ENCODE measurements at places on chromosomes 1 and 21.

- no peak for DNase-seq
These were observed 123.9 kb upstream of the PPP2R5A start for GRCh38 chr1:212161231-212161781.

GRCh38 chr1:193549081-193549480 lies 362.7 kb upstream of the B3GALT2 start:
- no peak for DNase-seq

DNA sequence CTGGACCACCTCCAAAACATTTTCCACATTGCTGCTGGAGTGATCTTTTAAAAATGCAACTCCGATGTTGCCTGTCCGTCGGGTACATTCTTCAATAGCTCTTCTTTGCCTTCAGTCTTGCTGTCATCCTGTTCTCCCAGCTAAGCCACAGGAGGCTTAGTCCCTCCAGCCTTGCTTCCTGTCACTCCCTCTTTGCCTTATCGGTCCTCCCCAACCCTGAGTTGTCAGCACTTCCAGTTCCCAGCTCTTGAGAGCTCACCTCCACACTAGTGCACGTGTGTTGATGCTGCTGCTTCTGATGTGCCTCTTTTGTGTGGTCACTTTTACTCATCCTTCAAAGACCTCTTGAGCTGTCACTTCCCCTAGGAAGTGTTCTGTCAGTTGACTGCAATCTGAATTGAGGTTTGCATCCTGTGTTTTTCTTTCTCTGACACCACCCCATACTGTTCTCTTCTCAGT lies 15.3 kb downstream of the UCK2 start:
- no peak for DNase-seq

DNA sequence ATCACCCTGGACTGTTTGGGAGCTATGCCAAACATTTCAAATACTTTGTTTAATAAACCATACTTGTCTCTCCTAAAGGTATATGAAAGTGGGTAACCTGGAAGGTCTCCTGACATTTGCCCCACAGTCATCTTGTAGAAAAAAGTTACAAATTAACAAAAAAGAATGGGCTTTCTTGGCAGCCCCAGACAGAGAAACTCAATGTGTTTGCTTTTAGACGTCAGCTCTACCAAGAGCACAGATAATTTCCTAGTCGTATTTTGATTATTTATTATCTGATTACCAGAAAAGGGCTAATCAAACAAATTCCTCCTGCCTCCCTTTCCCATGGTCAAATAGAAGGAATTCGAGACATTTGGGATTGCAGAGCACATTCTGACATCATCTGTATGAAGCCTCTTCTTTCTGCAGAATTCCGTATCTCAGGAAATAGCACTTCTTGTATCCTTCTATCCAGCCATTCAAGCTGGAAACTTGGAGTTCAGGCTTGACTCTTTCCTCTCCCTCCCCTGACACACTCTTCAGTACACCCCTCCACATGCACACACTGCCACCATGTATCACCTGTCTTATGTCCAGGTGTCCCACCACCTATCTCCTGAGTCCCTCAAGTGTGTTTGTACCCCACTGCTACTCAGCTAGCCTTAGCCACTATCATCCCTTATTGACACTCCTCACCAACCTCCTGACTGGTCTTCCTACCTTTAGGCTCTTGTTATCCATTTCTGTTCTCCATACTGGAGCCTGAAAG lies 42.8 kb upstream of the LEPR start:
- DNase-seq = no peak

GRCh38 chr1:15334995-15335394 lies 74.7 kb upstream of the EFHD2 start:
- no peak for DNase-seq

GRCh38 chr1:49104575-49104974 lies 327.9 kb upstream of the BEND5 start:
- DNase-seq = no peak

DNA sequence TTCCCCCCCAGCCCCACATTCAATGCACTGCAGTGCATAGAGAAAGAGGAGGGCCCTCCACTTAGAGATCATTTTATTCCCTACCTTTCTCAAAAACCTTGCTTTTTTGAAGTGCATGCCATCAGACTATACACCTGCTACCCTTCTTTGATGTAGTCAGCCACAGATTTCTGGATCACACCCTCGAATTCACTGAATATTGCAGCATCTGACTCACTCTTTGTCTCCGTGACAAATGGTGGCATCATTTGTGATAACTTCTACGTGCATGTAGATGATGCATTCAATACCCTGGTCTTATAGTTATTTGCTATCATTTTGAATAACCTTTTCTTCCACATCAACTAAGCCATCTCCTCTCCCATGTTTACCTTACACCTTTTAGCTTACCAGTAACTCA lies 310.3 kb upstream of the SGIP1 start:
- DNase-seq = no peak

GRCh38 chr1:72283307-72284083 lies 1.2 kb upstream of the NEGR1 start:
- peak; percentile 75 for DNase-seq

- DNase-seq = no peak
These were observed 291.6 kb downstream of the SMYD3 start for GRCh38 chr1:246215510-246215903.

DNA sequence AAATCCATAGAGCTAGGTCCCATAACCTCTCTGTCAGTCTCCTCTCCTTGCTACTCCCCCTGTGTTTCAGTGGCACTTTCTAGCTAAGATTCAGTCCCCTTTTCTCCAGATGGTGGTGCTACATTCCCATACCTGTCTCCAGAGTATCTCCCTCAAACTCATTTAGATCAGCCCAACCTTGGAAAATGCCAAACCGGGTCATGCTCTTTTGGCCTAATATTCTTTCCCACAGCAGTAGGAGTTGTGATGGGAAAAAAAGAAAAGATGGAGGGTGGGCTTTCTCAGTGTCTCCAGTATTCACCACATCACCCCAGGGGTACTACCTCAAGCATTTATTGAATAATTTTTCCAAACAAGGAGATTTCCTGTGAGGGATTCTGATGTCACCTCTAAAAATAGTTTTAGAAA lies 3.2 kb upstream of the RXFP4 start:
- DNase-seq = no peak

DNA sequence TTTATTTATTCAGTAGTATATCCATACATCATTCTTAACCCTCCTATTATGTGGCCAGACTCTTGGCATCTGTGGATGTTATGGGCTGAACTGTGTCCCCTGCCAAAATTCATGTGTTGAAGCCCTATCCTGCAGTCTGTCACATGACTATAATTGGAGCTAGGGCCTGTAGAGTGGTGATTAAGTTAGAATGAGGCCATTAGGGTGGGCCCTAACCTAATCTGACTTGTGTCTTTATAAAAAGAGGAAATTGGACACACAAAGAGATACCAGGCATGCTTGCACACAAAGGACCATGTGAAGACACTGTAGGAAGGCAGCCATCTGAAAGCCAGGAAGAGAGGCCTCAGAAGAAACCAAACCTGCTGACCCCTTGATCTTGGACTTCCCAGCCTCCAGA lies 6.6 kb downstream of the ZMYND12 start:
- DNase-seq = no peak

- DNase-seq = no peak
These were observed 11.3 kb downstream of the IPP start for GRCh38 chr1:45739137-45739536.

GRCh38 chr1:56845343-56845742 lies 9.3 kb upstream of the C8A start:
- DNase-seq = no peak

- no peak for DNase-seq
These were observed 250.6 kb downstream of the PRDM2 start for GRCh38 chr1:13950637-13951036.

DNA sequence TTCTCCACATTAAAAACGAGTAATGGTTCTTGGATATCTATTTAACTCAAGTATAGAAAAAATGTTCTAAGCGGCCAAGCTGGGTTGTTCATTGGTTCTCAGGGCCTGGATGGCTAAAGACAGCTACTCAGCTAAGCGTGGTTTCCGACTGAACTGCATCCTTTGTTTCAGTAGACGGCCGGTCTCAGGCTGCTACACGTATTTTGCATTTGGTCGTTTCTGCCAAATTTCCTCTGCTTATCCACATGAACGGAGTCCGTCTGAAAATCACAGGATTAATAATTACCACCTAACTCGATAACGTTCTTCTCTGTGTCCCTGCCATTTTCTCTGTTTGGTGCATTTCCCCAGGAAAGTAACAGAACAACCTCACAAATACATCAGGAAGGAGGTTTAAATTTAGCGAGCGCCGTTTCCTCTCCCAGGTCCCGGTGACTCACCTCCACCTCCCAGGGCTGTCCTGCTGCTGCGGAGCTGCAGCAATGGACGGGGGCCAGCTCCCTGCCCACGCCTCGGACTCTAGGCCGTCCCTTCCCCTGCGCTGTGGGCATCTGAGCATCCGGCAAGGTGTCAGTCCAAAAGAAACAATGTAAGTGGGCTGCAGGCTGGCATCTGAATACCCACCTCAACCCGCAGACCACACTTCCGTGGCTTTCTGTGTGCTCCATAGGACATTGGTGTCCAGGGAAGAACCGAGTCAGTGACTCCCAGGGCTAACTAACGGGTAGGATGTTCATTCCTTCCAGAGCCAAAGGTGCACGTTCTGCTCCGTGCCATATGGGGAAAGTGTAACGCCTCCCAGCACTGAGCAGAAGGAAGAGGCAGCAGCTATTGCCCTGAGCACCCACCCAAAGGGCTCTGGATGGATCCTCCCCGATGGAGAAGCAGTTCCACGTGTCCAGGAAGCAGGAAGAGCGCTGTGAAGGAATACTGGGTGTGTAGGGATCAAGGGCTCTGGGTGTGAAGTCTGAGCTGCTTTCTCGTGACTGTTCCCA lies 4.1 kb upstream of the GABRD start:
- no peak for DNase-seq

Data from upper lobe of left lung (tissue), 6 donors.